ENCODE measurements at places on chromosomes 6 and 20. TPM values are rescaled to one million over a fixed set of nuclear protein-coding genes. Genes with fewer than 3 reads are reported as not detected.

C20orf144 gene
- total RNA-seq, result under 0.01 TPM

LKAAEAR1 gene
- not detected for total RNA-seq

SAMD10 gene
- 0.54 TPM for total RNA-seq

SOX18 gene
- not detected for total RNA-seq

GRCh38 chr6:52595000-52595795, 18.3 kb upstream of the TRAM2 start:
- H3K27ac ChIP-seq, result peak overlapping the region; percentile 88
- no peaks in the 10 kb centered on the region for H3K27me3 ChIP-seq
- peak overlapping the region; percentile 25 for H3K4me3 ChIP-seq
- peak; percentile 94 for DNase-seq
- no peaks in the 10 kb centered on the region for H3K36me3 ChIP-seq

GRCh38 chr6:2839195-2839981, 2.3 kb downstream of the SERPINB1 start:
- peaks cover 8% of the 10 kb centered on the region for H3K36me3 ChIP-seq
- H3K27ac ChIP-seq, result no peak overlapping the region
- no peaks in the 10 kb centered on the region for H3K27me3 ChIP-seq

DNA sequence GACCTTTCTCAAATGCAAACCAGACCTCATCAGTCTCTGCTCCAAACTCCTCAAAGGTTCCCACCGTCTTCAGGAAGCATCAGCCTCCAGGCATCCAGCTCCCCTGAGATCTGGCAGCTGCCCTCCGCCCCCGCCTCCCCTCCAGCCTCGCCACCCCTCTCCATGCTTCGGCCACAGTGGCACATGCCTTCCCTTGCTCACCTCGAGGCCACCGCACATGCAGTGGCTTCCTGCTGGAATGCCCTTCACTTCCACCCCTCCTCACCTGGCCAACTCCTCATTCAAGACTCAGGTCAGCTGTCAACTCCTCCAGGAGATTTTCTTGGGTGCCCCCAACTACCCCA, 13.4 kb downstream of the KIAA1755 start:
- H3K4me3 ChIP-seq, result no peak overlapping the region
- no peak overlapping the region for H3K27ac ChIP-seq
- H3K4me1 ChIP-seq, result peaks cover 8% of the 10 kb centered on the region
- peaks cover 12% of the 10 kb centered on the region for H3K36me3 ChIP-seq
- H3K27me3 ChIP-seq, result no peaks in the 10 kb centered on the region
- DNase-seq, result no peak

GRCh38 chr6:40912158-40912946, 126.7 kb downstream of the UNC5CL start:
- no peak for DNase-seq
- H3K4me3 ChIP-seq, result no peak overlapping the region
- no peak overlapping the region for H3K27ac ChIP-seq

DNA sequence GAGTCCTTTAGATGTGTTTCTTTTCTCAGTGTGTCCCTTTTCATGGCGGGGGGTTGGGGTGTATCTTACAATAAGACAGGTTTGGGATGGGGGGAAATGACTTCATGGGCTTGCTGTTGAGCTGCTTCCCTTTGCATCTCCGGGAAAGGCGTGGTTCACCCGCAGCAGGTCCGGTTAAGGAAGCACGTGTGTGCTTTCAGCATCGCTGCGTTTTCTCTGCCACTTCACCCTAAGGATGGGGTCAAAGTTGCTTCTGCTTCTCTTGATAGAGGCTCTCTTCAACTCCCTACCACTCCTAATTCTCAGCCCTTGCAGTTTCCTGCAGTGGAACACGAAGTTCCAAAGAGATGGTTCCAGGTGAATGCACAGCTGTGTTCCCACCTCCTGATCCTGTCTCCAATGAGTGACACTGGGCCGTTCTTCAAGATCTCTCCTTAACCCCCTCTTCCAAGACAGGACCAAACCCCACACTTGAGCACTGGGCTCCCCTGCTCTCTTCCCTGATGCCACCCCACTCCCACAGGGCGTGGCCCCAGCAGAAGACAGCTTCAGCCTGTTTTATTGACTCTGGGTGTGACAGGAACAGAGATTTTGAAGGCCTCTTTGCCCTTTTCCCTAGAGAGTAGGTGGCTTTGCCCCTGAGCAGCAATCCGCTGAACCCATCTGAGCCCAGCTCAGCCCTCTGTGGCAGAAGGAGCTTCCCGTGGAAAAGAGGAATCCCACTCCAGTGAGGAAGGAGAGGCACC, 85.2 kb downstream of the PLEKHG1 start:
- no peak overlapping the region for H3K4me3 ChIP-seq
- no peak overlapping the region for H3K27ac ChIP-seq
- H3K36me3 ChIP-seq, result no peaks in the 10 kb centered on the region
- no peaks in the 10 kb centered on the region for H3K4me1 ChIP-seq

GRCh38 chr6:68635706-68636513, 828 bp downstream of the ADGRB3 start:
- peak overlapping the region; percentile 72 for H3K4me3 ChIP-seq
- no peak for DNase-seq
- H3K4me1 ChIP-seq, result no peaks in the 10 kb centered on the region

DNA sequence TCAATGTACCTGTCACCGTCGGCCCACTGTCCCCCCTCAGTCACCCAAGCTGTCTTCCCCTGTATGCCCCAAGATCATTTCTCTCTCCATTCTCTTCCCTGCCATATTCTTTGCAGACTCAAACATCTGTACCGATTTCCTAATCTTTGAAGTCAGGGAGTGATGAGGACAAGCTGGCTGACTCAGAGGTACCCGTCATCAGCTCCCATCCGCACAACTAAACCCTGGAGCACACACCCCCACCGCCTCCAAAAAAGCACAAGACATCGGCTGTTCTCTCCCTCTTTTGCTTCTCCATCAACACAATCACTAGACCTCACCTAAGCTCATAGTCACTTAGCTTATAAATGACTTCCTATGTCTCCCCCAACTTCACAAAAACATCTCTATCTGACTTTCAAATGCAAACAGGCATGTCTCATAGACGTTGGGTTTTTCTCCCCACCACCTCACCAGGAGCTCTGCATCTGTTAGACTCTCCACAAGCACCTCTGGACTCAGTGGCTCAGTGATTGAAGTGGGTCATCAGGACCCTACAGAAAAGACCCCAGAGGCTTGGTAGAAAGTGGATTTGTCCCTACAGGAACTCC, 11.5 kb upstream of the NFATC2 start:
- no peaks in the 10 kb centered on the region for H3K36me3 ChIP-seq
- DNase-seq, result peak; percentile 50
- H3K27ac ChIP-seq, result no peak overlapping the region
- H3K4me1 ChIP-seq, result no peaks in the 10 kb centered on the region
- H3K27me3 ChIP-seq, result no peaks in the 10 kb centered on the region
- no peak overlapping the region for H3K4me3 ChIP-seq

GRCh38 chr6:166902211-166902755, 54.1 kb downstream of the RNASET2 start:
- H3K4me1 ChIP-seq, result no peaks in the 10 kb centered on the region
- peaks cover 3% of the 10 kb centered on the region for H3K27me3 ChIP-seq
- DNase-seq, result no peak
- no peaks in the 10 kb centered on the region for H3K36me3 ChIP-seq
- H3K4me3 ChIP-seq, result no peak overlapping the region

DNA sequence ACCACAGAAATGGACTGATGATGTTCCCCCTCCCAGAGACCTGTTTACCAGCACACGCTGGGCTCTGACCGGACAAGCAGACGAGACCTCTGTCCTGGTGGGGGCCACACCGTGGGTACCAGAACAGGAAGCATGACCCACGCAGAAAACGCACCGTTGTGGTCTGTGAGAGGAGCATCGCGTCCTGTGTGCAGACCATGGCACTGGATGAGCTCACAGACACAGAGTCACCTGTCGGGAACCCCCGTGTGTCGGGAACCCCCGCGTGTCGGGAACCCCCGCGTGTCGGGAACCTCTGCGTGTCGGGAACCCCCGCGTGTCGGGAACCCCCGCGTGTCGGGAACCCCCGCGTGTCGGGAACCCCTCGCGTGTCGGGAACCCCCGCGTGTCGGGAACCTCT, 37.4 kb downstream of the MYT1 start:
- H3K4me1 ChIP-seq, result no peaks in the 10 kb centered on the region
- no peaks in the 10 kb centered on the region for H3K36me3 ChIP-seq
- H3K27ac ChIP-seq, result no peak overlapping the region
- no peak overlapping the region for H3K4me3 ChIP-seq

DNA sequence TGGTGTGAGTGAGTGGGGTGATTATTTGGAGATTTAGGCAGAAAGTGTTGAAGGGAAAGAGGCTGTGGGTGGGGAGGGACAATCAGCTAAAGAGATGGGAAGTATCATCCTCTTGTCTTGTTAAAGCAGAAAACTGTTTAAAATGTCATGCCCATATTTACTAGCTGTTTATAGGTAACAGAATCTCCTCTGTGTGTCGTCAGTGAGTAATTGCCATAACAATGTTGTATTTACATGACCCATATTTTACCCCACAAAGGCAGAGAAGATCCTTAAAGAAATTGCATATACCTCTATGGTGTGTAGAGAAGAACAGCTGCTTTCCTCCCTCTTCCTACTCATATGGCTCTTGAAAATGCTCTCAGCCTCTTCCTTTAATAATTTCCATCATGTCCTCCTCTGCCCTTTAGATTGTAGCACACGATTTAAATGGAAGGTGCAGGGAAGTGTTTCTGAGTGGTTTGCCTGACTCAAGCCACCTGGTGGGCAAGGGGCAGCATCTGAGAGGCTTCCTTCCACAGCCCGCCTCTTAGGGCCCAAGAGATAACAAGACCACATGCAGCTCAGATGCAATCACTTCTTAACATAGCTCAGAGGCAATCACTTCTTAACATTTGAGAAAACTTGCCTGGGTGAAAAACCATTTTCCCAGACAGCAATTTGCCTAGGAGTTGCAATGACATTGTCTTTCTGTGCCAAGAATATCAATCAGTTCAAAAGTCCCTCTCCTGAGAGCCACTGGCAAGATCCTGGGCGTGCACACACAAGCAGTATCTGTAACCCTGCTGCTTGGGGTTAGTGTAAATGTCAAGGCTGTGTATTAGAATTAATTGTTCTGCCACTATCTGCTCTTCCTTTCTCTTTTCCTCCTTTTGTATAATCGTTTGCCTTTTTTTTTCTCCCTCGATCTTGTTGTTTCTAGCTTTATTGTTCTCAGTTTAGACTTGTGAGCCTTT, 44.1 kb upstream of the EDN1 start:
- no peaks in the 10 kb centered on the region for H3K27me3 ChIP-seq
- peaks cover 9% of the 10 kb centered on the region for H3K4me1 ChIP-seq
- H3K4me3 ChIP-seq, result no peak overlapping the region
- H3K36me3 ChIP-seq, result no peaks in the 10 kb centered on the region
- DNase-seq, result peak; percentile 39
- H3K27ac ChIP-seq, result no peak overlapping the region

GRCh38 chr6:101195588-101195987, 197.9 kb upstream of the GRIK2 start:
- no peak overlapping the region for H3K4me3 ChIP-seq
- H3K27ac ChIP-seq, result no peak overlapping the region
- no peaks in the 10 kb centered on the region for H3K36me3 ChIP-seq
- no peaks in the 10 kb centered on the region for H3K4me1 ChIP-seq
- DNase-seq, result peak; percentile 25
- H3K27me3 ChIP-seq, result no peaks in the 10 kb centered on the region

DNA sequence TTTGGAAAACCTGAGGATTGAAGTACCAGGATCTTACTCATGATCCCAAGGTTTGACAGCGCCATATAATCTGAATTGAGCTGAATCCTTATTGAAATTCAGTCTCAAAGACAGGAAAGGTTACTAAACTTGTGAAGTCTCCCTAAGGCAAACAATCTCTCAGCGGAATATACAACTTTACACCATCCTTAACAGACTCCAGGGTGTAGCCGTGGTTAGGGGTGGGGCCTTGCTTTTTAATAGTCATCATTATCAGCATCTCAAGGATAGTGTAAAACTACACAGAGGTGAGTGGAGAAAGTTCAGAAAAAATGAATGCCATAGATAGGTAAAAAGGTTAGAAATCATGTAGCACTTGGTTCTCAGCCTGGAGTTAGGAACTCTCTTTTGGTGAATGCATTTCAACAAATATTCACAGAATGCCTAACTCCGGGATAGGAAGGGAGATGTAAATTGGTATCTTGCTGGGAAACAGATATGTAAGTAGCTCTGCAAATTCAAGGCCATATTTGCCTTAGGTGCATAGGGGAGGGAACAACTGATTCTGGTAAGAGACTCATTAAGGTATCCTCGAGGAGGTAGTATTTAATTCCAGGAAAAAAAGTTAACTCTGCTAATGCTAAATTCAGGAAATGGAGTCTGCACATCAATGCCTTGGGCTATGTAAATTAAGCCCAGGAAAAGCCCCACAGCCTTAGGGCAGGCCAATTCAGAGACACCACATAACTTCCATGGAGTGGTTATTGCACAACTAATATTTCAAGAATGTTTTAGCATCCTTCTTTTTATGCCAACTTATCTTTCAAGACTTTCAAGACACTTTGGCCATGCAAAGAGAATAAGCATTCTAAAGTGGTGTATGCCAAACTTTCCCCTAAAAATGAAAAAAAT, 61.6 kb downstream of the SNAP25 start:
- peaks cover 5% of the 10 kb centered on the region for H3K4me1 ChIP-seq
- H3K36me3 ChIP-seq, result peaks cover 5% of the 10 kb centered on the region
- no peaks in the 10 kb centered on the region for H3K27me3 ChIP-seq
- DNase-seq, result peak; percentile 11
- no peak overlapping the region for H3K4me3 ChIP-seq

All from IMR-90 (cell line).